ENCODE measurements at places on chromosomes 16 and 17. TPM values are rescaled to one million over a fixed set of nuclear protein-coding genes. Genes with fewer than 3 reads are reported as not detected.

Gene OR4D1
- not detected for polyA plus RNA-seq

- no peak for DNase-seq
Observed at GRCh38 chr16:8893976-8894690, 12.0 kb downstream of the LITAFD start.

GRCh38 chr17:80758481-80759376 lies 214.1 kb downstream of the RPTOR start:
- no peak for DNase-seq

- no peak for DNase-seq
Observed at GRCh38 chr17:69637446-69638156, 223.1 kb downstream of the MAP2K6 start.

Gene HLF
- 4.5 TPM for polyA plus RNA-seq

DNA sequence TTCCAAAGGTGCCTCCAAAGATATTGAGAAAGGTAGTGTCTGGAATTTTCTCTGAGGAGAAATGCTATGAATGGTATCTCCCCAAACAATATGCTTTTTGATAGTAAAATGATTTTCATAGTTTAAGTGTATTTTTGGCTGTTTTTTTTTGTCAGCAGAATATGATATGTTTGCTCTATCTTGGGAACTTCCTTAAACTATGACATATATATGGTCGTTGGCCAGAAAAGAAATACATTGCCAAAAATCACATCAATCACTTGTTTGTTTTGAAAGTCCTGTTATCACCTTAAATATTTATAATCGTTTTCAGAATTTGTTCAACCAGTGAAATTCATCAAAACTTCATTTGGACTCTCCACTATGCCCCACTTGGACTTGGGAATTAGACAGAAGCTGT lies 816.9 kb downstream of the CDH11 start:
- DNase-seq, result no peak

GRCh38 chr16:81492965-81493754 lies 48.6 kb downstream of the CMIP start:
- DNase-seq, result no peak

GRCh38 chr17:70074956-70075355 lies at the start of gene KCNJ16:
Gene KCNJ16 (plus strand): TSS chr17:70075225. CDS start chr17:70132088, 56,863 bp downstream.
- peak; percentile 84 for DNase-seq

Gene FAAP100
- 25.3 TPM for polyA plus RNA-seq
